ENCODE measurements at places on chromosomes 12 and 14.

DNA sequence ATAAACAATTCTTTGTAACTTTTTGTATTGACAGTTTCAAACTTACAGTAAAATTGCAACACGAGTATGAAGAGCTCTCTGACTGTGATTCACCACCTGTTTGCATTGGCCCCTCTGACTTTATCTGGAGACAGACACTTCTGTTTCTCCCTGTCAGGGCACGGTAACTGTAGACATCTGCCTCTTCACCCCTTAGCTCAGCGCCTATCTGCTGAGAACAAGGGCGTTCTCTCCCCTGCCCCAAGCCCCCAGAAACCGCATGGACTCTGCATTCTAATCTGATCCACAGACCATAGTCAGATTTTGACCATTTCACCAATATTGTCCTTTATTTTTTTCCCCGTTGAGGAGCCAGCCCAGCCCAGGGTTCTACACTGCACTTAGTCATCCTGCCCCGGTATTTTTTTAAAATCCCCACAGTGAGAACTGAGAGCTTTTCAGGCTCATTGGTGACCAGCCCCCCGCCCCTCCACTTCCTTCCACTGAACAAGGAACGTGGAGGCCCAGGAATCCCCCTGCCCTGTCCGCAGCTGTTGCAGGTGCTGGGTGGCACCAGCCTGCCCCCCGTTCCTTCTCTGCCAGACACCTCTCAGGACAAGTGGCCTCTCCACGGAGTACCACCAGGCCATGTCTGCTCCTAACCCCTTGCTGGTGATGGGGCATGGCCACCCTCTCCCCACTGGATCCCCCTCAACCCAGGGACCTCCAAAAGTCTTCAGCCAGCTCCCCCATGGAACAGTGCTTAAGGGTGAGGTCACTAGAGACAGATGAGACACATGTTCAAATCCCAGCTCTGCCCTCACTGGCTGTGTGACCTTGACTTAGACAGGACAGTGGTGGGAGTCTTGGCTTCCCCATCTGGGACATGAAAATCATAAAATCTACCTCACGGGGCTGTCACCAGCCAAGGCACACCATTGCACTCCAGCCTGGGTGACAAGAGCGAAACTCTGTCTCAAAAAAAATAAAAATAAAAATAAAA, 11.2 kb downstream of the RHOF start:
- no peak for DNase-seq

DNA sequence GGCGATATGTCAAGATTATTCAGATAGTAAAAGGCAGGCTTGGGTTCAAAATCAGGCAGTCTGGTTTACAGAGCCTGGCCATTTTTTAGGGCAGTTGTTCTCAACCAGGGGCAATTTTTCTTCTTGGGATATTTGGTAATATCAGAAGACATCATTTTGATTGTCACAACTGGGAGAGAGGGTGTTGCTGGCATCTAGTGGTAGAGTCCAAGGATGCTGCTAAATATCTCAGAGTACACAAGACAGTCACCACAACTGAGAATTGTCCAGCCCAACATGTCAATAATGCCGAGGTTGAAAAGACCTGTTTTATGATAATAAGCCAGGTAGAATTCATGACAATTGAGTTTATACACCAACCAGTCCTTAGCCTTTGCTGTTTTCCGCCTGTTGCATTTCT, 733.9 kb downstream of the NRXN3 start:
- DNase-seq, result no peak

GRCh38 chr12:53983950-53984572, 885 bp upstream of the HOXC10 start:
- DNase-seq, result no peak

- no peak for DNase-seq
Observed at GRCh38 chr12:27523305-27523641, 733 bp upstream of the PPFIBP1 start.

DNA sequence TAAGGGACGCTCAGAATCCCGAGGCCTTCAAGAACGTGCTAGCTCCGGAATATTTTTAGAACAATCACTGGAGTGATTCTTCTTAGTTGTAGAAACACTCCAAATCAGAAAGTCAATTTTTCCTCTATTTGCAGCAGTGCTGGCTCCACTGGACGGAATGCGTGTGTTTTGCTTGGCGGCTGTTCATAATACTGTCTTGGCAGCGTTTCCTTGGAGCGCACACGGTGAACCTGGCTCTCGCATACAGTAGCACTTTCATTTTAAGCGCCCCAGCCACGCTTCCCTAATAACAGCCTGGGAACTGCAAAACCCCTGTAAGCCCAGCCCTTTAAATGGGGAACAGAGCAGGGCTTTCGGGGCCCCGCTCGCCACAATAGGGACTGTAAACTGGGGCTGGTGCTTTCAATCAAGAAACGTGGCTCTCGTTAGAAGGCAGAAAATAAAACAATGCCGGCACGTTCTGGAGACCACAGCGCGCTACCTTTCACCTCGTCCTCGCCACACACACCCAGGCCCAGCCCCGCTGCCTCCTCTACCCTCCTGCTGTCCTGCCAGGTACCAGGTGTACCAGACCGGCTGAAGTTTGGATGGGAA, 79.9 kb downstream of the BCL11B start:
- DNase-seq, result no peak

DNA sequence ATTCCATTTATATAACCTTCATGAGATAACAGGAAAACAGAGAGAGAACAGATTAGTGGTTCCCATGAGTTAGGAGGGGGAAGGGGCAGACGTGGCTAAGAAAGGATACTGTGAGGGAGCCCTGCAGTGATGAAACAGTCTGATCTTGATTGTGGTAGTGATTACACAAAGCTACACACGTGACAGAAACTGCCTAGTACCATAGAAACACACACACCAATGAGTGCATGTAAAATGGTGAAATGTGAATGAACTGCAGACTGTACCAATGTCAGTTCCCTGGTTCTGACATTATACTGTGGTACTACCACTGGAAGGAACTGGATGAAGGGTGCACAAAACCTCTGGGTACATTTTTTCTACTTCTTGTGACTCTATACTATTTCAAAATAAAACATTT, 36.9 kb downstream of the NRDE2 start:
- DNase-seq, result no peak

GRCh38 chr12:99393763-99394162, 253.8 kb upstream of the GARIN6 start:
- DNase-seq, result no peak

DNA sequence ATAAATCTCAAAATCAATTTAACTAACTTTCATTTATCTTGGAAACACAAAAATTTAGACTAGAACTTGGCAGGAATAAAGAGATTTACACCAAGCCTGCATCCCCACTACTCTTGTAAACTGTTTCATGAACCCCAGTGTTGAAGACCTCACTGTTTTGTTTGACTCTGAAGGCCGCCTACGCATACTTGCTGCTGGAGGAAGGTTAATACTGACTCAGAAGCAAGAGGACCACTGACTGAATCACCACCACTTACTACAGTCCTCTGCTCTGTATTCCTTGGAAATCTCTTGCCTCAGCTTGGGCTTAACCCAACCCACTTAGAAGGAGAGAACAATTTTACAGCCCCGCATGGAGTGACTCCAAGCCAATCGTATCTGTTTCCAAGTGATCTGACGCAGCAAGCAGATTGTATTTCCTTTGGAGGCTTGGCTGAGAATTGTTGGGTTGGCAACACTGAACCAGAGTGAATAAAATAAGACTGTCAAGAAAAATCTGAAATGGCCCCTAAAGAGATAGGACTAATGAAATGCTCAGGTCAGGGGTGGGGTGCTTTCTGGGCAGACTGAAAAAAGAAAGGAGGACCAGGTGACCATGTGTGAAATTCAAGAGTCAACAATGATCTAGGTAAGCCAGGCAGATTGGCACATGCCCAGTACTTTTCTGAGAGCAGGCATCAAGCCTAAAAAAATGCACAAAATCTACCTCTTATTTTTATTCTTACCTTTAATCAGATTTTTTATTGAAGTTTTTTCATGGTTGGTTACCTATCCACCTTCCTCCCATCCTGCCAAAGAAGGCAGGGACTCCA, 248.6 kb downstream of the ZFP36L1 start:
- DNase-seq, result no peak
